ENCODE measurements at places on chromosomes 6 and 20.

GRCh38 chr20:15346657-15347280, 1009.4 kb upstream of the FLRT3 start:
- no peak for DNase-seq

GRCh38 chr6:106527979-106528378, 101.3 kb downstream of the RTN4IP1 start:
- DNase-seq, result no peak

DNA sequence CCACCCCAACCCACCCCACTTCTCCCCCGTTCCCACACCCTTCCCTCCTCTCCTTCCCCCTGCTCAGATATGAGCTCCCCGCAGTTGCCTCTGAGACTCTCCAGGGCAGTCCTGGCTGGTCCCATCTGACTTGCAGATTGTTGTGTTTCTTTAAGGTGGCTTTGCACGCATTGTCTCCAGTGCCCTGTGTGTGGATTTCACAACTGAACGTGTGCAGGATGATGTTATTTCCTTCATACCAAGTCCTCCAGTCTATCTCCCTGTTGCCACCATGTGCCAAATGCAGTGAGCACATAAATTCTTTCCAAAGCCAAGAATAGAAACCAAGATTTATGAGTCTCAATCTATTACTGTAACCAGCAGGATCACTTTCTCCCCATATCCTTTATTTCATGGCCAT, 79.1 kb downstream of the TMEM242 start:
- no peak for DNase-seq

DNA sequence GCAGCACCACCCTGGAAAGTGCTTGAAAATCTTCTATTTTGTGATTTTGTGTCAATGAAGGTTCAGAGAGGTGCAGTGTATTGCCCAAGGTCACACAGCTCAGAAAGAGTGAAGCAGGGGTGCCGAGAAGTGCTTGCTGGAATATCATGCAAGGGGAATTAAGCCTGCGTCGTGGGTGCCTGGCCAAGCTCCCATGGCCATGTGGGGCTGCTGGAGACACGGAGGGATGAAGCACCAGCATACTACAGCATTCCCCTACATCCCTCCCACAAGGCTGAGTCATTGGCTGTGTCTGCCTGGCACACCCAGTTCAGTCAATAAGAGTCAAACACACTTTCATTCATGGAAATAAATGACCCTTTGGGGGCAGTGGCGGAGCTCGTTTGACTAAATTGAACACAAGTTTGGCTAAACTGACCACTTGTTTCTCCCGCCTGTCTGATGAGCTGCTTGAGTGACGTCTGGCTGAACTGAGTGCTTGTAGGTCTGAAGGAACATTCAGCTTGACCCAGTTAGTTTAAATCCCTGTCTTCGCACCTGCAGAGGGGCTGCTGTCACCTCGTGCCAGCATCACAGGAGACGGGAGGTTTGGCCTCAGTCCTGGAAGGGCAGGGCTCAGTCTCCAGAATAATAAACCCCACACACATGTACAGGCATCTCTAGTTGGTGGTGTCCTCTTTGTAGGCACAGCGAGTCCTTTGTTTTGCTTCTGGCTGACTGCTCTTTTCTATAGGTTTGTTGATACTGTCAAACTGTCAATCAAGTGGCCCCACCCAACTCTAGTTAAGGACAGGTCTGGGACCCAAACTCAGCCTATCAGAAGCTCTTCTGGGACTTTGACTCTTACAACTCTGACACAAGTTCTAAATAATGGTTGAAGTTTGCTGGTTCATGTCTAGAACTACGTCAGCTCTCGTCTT, 8.4 kb upstream of the TGM2 start:
- DNase-seq, result no peak

GRCh38 chr6:86502497-86502896, 434.8 kb upstream of the HTR1E start:
- DNase-seq, result no peak

All from T-helper 22 cell (primary cell).